ENCODE measurements at places on chromosomes 6 and 20.

GRCh38 chr6:20985821-20986220 lies 451.6 kb downstream of the CDKAL1 start:
- no peak for DNase-seq

- DNase-seq: no peak
Observed at GRCh38 chr6:27867945-27868300, 44.3 kb downstream of the OR2B2 start.

- no peak for DNase-seq
Observed at GRCh38 chr20:31606804-31607639, 1.9 kb downstream of the ID1 start.

GRCh38 chr6:70686548-70687133 lies 19.0 kb downstream of the SMAP1 start:
- no peak for DNase-seq

- no peak for DNase-seq
Observed at GRCh38 chr6:39499053-39499452, 176.6 kb upstream of the KCNK16 start.

- DNase-seq: no peak
Observed at GRCh38 chr6:5190507-5190906, 70.2 kb downstream of the LYRM4 start.

GRCh38 chr6:44715188-44715587 lies 327.7 kb downstream of the CDC5L start:
- no peak for DNase-seq

DNA sequence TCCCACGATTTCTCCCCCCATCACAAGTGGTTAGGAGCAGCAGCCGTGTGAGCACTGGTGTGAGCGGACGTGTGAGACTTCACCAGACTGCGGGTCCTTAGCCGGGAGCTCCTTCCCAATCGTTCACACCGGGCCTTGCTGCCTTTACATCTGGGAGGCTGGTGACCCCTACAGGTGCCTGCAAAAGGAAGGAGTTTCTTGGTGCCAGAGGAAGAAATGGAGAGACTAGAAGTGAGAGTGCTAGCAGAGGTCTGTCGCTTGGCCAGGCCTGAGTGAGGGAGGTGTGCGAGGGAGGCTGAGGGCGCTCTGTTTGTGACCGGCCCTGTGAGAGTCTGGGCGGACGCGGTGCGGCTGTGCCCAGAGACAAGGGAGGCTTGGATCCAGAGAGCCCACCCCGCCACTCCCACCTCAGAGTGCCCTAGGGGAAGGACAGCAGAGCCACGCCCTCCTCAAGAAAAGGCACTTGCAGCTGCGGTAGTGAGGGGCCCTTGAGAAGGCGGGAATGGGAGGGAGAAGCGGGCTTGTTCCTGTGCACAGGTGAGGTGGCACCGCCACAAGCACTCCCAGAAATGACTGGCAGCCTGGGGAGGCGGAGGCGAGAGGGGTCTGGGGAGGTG lies 10.0 kb upstream of the ARMC2 start:
- no peak for DNase-seq

- no peak for DNase-seq
Observed at GRCh38 chr6:50785921-50786320, 32.8 kb upstream of the TFAP2B start.

GRCh38 chr6:107030151-107030550 lies 2.2 kb downstream of the MTRES1 start:
- DNase-seq: no peak

GRCh38 chr6:47529734-47530133 lies 52.1 kb downstream of the CD2AP start:
- no peak for DNase-seq

- no peak for DNase-seq
Observed at GRCh38 chr6:107266563-107266962, 151.2 kb upstream of the BEND3 start.

- no peak for DNase-seq
Observed at GRCh38 chr20:51532577-51533191, 9.8 kb downstream of the NFATC2 start.

GRCh38 chr6:169783401-169783800 lies 32.0 kb downstream of the ERMARD start:
- no peak for DNase-seq

- DNase-seq: no peak
Observed at GRCh38 chr6:123909989-123910388, 106.3 kb downstream of the NKAIN2 start.

Measured in stimulated activated CD8-positive, alpha-beta memory T cell treated with anti-CD3 and anti-CD28 coated beads, Interleukin-7, amount 100 ng/mL, for 1 hour (primary cell).